ENCODE measurements at places on chromosomes 3 and 15.

DNA sequence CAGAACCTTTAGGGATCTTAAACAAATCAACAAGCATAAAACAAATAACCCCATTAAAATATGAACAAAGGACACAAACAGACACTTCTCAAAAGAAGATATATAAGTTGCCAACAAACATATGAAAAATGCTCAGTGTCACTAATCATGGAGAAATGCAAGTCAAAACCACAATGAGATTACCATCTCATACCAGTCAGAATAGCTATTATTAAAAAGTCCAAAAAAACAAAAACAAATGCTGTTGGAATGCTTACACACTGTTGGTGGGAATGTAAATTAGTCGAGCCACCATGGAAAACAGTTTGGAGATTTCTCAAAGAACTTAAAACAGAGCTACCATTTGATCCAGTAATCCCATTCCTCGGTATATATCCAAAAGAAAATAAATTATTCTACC lies 423.6 kb downstream of the OTOL1 start:
- peak; percentile 10 for DNase-seq

GRCh38 chr3:160232014-160232413 lies 6.8 kb downstream of the C3orf80 start:
- DNase-seq = no peak

DNA sequence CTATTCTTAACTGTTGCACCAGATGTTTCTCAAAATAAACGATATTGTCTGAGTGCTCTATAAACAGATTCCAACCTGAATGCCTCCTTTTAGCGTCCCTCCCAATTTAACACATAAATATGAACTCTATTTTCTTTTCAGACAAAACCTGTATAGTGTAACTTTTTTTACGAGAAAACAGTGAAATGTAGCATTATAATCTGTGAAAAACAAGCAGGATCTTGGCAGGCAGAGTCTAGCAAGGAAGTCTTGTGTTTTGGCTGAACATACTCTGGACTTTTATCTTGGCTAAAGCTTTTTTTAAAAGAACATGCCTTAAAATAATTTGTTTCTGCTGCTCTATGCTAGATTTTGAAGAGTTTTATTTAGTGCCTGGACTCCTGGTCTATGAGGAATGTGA lies 150.5 kb downstream of the ROBO2 start:
- no peak for DNase-seq

DNA sequence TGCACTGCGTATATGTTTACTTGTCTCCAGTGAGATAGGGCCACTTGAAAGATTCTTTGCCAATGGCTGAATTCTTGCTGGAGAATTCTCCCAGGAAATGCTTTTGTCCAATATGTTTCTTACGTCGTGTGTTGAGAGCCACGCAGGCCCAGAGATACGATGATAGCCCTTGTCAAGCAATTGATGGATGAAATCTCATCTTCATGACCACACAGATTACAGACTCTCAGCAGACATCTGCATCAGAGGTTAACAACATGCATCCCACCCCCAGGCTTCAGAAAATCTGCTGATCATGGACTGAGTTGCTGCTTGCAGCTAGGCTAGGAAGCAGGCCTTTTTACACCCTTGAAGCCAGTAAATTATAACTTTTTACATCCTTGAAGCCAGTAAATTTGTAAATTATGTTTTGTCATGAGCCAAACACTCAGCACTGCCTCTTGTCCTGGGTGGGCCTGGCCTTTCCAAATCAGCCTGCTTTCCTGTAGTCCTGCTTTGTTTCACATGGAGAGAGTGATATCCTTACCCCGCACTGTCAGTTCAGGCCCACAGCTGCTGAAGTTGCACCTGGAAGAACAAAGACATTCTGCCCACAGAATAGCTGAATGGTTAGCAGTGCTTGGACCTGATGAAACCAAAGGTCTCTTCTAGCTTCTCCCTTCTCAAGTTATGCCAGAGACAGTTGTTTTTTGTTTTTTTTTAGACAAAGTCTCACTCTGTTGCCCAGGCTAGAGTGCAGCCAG lies 84.4 kb downstream of the GPR156 start:
- DNase-seq = no peak

GRCh38 chr15:57256939-57257338 lies 119.4 kb upstream of the CGNL1 start:
- no peak for DNase-seq

- no peak for DNase-seq
Measured at GRCh38 chr15:23572844-23573243, 7.4 kb downstream of the MKRN3 start.

DNA sequence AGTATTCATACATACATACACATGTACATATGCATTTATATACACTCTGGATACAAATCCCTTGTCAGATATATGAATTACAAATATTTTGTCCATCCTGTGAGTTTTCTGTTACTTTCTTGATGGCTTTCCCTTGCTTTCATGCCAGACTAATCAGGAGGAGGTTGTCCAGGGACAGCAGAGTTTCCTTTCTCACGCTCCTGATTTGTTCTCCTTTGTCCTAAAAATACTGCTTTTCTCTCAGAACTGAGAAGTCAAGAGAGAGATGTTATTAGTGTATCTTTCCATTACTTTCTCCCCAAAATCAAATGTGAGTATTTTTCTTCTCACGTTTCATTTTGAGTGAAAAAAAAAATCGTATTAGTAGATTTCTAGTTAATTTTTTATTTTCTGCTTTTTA lies 12.1 kb upstream of the TCAIM start:
- no peak for DNase-seq
